K562 (cell line): ENCODE measurements at places on chromosomes 1 and 21. TPM values are rescaled to one million over a fixed set of nuclear protein-coding genes. Genes with fewer than 3 reads are reported as not detected.

DNA sequence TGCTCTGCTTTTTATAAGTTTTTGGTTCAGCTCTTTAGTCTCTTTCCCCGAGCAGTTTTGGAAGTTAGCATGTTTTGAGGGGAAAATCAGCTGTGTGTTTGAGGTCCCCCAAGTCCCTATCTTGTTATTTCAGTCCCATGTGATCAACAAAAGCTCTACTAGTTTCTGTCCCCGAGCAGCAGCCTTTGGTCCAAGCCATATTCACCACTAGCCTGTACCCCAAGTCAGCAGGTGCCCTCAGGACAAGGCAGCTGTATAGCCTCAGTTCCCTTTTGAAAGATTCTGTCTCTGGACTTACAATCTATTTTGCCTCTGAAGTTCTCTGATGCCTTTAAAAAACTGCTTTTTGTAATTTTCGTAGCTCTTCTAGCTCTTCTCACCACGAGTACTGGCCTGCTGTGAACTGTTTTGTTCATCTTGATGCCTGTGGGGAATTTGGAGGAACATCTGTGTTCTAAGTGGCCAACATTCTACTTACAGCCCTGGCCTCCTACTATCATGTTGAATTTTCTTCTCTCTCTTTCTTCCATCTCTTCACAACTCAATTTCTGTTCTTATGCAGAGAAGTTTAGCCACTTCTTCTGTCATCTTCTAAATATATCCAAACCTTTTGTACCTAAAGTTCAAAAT, 16.7 kb downstream of the UAP1 start:
- no peak for DNase-seq

Gene DHRS3
- 109 and 116 TPM in 2 replicates for total RNA-seq

- DNase-seq: no peak
Observed at GRCh38 chr1:167964646-167965045, 27.8 kb upstream of the MPC2 start.

GRCh38 chr1:98104289-98104688, 183.5 kb upstream of the DPYD start:
- no peak for DNase-seq

- DNase-seq: no peak
Observed at GRCh38 chr1:59457786-59458185, 160.9 kb downstream of the FGGY start.
